T-helper 2 cell (primary cell): ENCODE measurements at places on chromosomes 11 and 22.

DNA sequence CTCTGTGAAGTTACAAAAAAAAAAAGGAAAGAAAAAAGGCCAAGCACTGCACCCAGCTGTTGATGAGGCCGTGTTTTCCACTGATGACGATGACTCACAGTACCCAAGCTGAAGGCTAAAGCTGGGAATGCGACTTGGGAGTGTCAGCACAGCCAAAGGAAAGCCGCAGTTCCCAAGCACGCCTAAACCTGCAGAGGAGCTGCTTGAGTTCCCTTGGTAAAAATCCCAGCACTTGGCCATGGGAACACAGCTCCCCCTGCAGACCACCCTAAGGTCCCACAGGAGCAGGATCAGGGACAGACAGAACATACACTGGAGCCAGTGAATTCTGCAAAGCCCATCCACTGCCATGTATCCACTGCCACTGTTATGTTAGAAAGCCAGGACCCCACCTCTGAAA is 39.9 kb downstream of the SERGEF start:
- no peak for DNase-seq

DNA sequence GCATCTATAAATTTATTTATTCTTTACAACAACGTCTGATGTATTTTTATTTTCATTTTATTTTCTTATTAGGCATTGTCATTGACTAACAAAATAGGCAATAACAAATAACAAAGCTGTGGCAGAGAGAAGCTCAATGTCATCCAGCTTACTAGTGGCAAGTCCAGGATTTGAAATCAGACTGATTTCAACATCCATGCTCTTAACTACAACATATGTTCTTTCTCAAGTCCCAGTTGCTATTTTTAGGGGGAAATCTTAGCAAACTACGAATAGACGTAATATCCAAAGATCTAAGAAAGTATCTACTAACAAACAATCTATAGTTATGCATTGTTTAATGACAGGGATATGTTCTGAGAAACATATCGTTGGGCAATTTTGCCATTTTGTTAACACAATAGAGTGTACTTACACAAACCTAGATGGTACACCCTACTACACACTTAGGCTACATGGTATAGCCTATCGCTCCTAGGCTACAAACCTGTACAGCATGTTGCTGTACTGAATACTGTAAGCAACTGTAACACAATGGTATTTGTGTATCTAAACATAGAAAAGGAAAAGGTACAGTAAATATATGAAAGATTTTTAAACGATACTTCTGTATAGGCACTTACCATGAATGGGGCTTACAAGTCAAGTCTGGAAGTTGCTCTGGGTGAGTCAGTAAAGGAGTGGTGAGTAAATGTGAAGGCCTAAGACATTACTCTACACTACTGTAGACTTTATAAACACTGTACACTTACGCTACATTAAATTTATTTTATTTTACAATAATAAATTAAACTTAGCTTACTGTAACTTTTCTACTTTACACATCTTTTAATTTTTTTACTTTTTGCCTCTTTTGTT is 151.3 kb downstream of the DLG2 start:
- DNase-seq = no peak

GRCh38 chr11:119712459-119713358 is 16.3 kb downstream of the NECTIN1 start:
- no peak for DNase-seq

GRCh38 chr11:128678024-128678423 is 15.8 kb upstream of the FLI1 start:
- DNase-seq = no peak

DNA sequence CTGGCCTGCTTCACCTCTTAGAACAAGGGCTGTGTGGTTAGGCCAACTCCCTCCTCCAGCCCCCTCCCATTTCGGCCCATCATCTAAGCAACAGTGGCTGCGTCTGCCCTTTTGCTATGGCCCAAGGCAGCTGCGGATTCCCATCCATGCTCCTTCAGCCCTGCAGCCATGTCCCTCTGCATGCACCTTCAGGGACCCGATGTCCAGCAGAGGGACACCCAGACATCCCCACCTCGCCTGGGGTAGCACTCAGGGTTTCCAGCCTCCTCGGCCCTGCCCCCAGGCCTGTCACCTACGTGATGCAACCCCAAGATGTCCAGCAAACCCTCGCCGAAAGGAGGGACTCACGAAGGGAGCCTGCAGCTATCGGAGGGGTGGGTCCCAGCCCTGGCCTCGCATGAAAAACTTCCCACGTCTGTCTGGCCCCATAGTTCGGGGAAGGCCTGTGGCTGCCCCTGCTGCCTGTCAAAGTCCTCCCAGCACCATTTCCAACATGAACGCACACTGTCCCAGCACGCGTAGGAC is 194.4 kb downstream of the CTTN start:
- no peak for DNase-seq

DNA sequence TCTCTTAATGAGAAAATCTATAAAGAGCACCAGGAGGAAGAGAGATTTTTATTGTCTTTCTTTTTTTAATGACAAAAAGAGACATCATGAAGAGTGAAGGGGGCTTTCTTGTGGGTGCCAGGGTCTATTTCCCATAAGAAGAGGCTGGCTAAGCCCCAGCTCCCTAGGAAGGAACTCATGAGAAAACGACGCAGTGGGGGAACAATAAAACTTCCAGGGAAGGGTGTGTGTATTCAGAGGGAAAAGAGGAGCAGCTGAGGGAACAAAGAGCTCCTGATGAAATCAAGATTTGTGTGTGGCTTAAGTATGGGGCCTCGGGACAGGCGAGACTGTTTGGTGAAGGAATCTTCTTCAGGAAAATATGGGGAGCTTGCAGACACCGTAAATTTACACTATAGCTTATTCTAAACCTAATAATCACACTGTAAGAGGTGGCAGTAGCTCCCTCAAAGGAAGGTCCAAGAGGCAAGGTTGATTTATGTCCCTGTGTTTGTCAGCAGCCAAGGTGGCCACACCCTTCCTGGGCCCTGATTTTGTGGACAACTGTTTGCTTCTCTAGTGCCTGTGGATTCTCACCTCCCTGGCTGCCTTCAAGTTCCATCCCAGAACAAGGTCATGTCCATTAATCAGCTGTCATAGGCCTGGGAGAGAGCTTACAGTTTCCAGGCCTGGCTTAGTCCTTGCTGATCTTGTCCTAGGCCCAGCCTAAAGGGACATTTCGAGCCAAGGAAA is 615.7 kb downstream of the INSC start:
- no peak for DNase-seq

- DNase-seq = no peak
These were observed 32.1 kb upstream of the PCF11 start for GRCh38 chr11:83124636-83125424.

GRCh38 chr11:117279711-117280376 is 11.3 kb upstream of the BACE1-AS start:
- DNase-seq = peak; percentile 91

DNA sequence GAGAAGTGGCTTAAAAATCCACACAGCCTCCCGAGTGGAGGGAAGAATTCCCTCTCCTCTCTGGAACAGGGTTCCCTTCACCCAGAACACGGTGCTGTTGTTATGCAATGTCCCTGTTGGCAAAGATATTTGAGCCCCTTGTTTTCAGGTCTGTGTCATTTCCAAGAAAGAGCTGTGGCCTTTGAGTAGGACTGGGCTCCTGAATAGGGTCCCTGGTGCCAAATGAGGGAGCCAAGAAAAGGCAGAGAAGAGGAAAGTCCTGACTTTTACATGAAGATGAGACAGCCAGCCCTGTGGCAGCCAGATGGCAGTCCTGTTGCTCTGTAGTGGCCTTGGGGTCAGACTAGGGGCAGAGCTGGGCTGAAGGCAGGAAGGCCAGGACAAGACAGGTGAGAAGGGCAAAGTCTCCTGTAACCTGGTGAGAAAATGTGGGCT is 51.2 kb upstream of the ELF5 start:
- DNase-seq = no peak

DNA sequence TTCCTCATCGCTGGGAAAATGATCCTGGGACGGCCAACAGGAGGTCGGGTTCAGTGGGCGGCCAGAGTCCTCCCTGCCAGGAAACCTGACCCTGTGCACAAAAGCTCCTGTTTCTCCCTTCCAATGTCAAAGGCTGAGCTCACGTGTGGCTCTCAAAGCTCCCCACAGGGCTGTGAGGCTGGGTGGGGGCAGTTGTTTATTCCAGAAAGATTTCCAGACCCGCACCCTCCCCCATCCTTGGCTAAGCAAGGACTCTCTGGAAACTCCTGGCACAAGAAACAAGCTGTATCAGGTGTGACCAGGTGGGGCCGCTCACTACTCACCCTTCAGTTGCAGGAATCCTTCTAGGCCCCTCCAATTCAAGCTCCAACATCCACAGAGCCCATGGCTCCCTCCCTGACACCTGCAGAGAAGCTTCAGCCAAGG is 131.9 kb downstream of the SHANK2 start:
- no peak for DNase-seq

DNA sequence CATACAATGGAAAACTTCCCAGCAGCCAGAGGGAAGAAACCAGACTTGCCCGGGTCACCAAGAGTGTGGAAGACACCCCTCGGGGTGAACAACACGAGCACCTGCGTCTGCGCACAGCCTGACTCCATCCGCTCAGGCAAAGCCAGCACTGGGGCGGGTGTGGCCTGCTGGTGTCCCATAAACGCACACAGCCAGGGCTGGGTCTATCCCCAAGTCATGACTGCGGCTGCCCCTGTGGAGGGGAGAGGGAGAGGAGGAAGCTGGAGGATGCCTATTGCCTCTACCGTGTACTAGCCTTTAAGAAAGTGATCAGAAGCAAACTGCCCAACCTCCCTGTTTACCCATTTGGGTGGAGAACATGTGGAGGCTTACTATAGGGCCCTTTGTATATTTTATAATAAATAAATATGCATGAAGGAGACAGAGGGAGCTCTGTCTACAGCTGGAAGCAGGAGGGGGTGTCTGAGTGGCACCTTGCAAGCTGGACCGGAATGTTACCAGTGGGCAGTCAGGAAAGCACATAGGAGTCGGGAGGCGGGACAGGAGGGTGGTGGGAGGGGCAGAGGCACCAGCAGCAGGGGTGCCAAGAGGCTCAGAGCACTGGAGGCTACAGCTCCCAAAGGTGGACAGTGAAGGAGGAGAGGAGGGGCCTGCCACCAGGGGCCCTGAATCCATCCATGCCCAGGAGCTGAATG is 79.6 kb downstream of the PHF21B start:
- no peak for DNase-seq

DNA sequence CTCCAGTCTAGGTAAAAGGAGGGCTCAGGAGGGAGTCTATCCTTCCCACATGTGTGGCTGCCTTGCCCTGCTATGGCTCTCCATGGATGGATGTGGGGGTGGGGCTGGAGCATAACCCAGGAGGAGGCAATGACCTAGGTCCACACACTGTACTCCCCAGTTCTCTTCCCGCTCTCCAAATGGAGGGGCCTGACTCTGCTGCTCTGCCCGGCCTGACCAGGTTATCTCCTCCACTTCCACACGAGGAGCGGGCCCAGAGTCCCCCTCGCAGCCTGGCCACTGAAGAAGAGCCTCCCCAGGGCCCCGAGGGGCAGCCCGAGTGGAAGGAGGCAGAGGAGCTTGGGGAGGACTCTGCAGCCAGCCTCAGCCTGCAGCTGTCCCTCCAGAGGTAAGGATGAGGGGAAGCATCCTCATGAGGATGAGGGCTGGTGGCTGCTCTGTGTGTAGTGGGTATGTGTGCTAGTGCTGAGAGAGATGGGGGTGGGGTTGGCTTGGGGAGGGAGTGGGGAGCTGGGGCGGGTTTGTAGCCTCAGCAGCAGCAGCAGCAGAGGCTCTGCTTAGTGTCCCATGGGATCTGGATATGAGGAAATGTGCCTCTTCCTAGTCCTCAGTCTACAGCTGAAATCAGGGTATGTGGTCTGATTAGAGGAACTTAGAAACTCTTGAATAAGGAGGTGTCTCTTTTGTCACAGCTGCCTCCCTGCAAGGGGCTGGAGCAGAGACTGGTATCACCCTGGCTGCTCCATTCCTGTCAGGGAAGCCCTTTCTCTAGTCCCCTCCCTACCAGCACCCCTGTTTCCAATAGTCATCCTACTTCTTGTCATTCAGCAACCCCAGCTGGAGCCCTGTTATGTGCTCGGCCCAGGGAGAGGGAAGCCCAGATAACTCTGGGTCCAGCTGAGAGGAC is 54.1 kb downstream of the CEP164 start:
- no peak for DNase-seq

GRCh38 chr22:45357490-45357889 is 47.8 kb downstream of the FAM118A start:
- no peak for DNase-seq

GRCh38 chr22:50198624-50199017 is 2.2 kb upstream of the SELENOO start:
- DNase-seq = no peak

DNA sequence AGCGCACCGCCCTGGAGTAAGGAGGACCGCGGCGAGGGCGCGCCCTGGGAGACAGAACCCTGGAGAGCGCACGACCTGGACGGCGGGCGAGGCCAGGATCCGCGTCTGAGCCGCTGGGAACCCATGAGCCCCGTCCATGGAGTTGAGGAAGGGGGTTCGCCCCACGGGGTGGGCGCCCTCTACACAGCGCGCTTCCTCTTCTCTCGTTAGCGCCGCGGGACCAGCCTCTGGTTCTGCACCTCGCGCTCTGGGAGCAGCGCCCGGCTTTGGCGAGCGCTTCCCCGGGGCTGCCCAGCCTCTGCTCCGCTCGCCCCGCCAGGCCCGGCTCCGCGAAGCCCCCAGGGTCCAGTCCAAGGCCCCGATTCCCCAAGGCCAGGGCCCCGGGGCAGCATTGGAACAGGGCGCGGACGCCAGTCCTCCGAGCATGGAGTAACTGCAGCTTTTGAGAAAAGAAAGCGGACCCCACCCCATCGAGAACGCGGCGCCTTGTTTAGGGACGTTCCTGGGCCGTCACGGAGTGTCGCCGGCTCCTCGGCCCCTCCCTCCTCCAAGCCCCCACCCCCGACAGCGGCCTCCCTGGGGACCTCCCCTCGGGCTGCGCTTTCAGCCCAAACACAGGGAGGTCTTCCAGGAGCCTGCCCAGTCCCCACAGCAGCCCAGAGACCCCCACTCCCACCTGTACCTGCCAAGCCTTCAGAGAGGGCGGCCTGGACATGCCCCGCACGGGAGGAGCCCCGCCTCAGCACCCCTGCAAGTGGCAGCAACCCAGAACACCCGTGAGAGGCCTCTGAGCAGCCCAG is 56.2 kb downstream of the BRD1 start:
- DNase-seq = no peak

GRCh38 chr11:103779054-103779453 is 257.4 kb upstream of the DDI1 start:
- no peak for DNase-seq

DNA sequence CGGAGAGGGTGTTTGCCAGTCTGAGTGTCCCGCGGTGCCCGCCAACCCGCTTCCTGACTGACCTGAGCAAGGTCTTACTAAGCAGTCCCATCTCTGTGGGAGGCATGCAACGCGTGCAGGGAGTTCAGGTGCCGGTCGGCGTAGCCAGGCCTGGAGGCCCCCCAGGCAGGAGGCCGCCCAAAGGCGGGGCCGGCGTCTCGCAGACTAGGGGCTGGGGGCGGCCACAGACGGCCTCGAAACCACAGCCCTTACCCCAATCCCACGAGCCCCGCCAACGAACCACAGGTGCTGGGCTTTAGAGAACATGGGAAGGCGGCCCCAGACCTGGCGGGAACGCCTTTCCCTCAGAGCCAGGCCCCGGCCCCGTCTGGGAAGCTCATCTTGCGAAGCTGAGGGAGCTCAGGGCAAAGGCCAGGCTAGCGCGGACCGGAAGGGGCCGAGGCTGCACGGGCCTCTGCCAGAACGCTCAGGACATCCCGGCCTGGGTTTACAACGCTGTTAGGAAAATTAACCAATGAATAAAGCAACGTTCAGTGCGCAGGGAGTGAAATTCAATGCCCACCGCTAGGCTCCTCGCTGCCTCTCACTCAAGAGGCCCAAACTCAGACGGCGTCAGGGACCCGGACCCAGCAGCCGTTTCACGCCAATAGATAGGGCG is 2.1 kb upstream of the MTFP1 start:
- DNase-seq = peak; percentile 61

GRCh38 chr11:48169717-48170116 is 46.9 kb upstream of the OR4B1 start:
- no peak for DNase-seq

GRCh38 chr11:18352581-18352980 is 30.2 kb downstream of the GTF2H1 start:
- DNase-seq = no peak
